SK-N-DZ (cell line): ENCODE measurements at places on chromosomes 4 and X.

GRCh38 chrX:54419559-54420302 lies 20.5 kb upstream of the TSR2 start:
- no peak for DNase-seq

- peak; percentile 4 for DNase-seq
Measured at GRCh38 chrX:128848374-128848773, 674.9 kb downstream of the SMARCA1 start.

GRCh38 chr4:184450045-184450444 lies 24.3 kb downstream of the IRF2 start:
- DNase-seq: no peak

DNA sequence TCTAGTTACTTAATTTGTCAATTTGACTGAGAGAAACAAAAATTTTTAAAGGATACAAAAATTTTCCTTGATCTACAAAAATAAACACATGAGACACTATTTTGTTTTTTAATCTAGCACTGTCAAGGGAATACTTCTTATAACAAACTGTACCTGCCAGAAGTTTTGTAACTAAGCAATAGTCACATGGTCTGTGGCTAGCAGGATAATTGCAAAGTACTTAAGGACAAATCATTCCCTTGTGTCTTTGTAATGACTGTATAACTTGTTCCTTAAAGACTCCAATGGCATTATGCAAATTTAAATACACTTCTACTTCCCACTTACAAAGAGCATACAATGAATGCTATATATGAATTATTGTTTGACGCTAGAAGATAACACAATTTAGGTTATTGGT lies 25.1 kb upstream of the ANK2 start:
- DNase-seq: no peak

DNA sequence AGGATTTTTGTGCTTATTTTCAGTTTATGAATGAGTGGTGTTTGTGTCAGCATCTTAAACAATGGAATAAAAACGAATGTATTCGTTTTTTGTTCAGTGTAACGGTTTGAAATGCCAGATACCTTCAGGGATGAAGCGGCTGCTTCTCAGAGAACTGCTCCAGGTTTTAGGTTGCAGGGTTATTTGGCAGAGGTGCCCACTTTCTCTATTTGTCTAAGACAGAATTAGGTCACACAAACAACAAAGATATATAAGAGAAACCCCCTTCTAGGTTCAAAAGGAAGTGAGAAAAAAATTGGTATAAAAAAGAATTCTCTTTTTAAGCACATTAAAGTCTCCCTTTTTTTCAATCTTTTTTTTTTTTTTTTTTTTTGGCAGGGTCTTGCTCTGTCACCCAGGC lies 98.9 kb downstream of the MFAP3L start:
- DNase-seq: no peak

- no peak for DNase-seq
Measured at GRCh38 chrX:97705936-97706335, 822.2 kb downstream of the RPA4 start.

GRCh38 chrX:93538575-93538974 lies 134.8 kb downstream of the NAP1L3 start:
- DNase-seq: no peak

DNA sequence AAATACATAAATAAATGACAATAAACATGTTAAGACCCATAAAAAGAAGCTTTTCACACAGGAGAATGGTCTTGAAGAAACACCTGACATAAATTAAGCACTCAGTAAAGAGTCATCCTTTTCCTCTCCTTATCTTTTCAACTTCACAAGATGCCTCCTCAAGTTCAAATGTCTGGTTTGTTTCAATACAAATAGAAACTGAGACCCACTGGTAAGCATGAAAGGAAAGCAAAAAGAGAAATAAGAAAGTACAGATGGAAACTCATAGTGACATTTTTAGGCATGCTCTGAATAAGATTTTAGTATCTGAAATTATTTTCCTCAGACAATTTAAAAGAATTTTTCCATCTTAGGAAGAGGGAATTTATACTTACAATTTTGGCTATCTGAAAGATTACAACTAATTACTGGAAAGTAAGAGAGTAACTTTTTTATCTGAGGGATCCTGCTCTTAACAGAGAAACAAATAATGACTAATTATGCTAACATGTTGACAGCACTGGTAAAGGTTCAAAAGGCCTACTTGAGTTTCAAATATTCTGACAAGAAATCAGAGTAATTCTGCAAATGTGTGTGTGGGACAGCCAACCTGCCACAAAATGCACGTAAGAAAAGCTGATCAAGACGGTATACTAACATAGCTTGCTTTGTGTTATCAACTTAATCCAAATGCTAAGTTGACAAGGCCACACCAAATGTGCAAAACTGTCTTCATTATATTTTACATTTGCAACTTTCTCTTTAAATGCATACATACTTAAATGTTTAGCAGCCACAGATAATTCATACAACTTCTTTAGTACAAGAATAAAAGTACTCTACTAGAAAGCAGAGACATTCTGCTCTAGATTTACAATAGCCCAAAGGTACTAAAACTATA lies 113.0 kb downstream of the IQCM start:
- no peak for DNase-seq

DNA sequence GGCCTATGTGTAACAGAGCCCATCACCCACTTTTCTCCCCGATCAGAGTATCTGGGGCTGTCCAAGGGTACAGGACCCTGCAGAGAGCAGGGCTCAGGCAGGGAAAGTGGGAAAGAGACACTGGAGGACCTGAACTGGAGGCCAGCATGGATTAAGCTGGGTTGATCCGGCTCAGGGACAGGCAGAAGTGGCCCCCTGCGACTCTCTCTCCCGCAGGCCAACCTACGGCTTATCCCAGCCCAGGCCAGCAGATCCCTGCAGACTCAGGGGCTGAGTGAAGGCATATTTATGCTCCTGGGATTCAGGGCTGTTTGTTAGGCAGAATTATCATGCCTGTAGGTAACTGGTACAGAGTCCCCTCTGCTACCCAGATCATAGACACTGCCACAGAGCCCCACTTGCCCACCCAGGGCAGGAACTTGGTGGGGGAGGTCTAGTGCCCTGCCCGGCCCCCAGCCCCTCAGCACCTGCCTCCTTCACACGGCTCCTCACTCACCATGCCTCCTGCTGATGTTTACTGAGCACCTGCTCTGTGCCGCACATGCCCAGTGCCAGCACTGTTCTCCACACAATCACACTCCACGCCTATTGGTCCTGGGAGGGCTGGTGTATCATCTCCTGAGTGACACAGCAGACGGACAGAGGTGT lies 87.3 kb downstream of the ADRA2C start:
- DNase-seq: no peak

DNA sequence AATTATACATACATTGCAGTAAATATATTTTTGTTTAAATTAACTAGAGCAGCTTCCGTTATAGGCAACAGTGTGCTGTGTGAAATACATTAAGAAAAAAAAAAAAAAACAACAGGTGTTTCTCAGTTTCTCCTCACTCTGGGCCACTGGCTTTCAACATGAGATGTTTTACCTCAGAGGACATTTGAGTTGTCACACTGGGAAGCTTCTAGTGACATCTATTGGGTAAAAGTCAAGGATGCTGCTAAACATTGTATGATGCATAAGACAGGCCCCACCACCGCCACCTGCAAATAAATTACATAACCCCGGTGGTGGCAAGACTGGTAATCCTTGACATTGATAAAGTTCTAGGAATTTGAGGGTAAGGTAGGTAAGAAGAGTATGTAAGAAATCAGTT lies 1512.2 kb downstream of the C4orf33 start:
- DNase-seq: no peak

GRCh38 chr4:64340218-64341110 lies 68.8 kb downstream of the TECRL start:
- no peak for DNase-seq

GRCh38 chr4:147691820-147692219 lies 7.9 kb upstream of the PRMT9 start:
- DNase-seq: no peak

GRCh38 chr4:78002260-78002659 lies 54.9 kb upstream of the FRAS1 start:
- no peak for DNase-seq

- DNase-seq: no peak
Measured at GRCh38 chrX:40366661-40367060, 214.1 kb upstream of the ATP6AP2 start.

DNA sequence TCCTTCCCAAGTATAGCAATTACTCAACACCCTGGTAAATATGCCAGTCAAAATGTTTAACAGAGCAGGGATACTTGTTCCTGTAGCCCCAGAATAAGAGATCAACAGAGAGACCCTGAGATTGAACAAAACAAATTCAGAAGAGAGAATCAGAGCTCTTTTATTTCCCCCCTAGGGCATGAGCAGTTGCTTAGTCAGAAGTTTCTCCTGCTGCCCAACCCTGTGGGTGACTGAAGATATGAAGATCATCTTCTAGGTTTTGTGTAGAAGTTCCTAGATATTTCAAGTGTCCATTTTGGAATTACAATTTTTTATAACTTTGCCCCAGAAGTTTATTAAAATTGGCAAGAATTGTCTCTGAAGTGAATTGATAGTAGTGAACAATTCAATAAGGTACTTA lies 59.1 kb upstream of the RXFP1 start:
- DNase-seq: no peak

DNA sequence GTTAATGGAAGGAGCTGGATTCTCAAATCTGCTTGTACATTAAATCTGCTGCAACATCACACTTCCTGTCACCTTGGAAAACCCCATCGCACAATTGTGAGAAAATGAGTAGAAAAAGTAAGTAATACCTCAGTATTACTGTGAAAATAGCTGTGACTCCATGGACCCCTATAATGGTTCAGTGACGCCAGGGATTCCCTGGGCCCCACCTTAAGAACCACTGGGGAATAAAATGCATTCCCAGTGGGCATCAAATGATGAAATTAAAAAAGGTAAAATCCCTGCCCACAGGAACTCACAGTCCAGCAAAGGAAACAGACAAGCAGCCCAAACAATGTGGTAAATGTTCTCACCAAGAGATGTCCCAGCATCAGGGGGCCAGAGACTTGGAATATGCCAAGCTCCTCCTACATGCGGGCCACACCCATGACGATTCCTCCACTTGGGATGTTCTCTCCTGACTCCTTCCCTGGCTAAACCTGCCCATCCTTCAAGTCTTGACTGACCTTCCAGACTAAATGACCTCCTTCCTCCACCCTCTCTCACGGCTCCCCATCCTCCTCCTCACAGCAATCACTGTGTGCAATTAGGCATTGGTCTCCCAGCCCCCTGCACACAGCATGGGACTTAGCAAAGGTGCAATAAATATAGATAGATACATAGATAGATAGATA lies 2.6 kb downstream of the EVC2 start:
- DNase-seq: peak; percentile 39

DNA sequence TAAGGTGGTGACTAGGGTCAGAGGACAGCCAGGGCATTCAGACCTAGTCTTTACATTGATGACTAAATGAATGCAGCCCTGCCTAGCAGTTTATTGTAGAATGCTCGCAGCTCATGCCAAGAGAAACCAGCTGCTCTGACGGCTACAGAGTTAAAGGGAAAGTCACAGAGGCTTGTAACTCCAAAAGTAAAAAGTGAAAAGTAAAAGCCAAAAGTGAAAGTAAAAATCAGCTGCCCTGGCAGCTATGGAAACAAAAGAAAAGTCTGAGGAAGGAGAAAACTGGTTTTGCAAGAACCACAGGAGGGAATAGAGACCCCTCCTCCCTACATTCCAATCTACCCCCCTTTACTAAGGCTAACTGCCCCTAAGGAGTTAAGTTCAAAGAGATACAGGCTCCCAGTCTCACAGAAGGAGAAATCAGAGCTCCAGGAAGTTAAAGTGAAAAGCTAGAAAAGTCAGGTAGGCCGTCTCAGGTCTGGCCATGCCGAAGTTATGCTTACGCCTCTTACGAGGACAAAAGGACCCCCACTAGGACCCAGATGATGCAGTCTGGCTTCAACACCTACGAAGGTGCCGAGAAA lies 6.0 kb downstream of the GAGE10 start:
- no peak for DNase-seq
